ENCODE measurements at places on chromosomes 2 and 18.
A peak's percentile ranks its signal among the peaks of the same experiment; 100 is the strongest.

- DNase-seq = no peak
Observed at GRCh38 chr2:171921970-171922229, 361 bp upstream of the HAT1 start.

DNA sequence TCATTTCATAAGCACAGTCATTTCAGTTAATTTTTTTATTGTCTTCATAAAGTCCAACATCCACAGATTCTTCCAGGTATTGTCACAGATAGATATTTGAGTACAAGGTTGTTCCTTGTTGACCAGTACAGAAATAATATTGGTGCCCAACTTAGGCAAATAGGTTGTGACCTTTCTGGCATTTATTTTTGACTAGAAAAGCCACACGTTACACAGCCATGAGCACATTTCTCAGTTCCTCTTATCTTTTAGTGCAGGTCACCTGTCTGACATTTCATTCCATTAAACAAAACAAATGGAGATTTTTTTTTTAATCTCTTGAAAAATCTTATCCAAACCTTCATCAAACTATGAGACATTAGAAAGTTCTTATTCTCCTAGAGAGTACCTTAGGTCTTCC, 428.8 kb downstream of the ZNF521 start:
- no peak for DNase-seq

- no peak for DNase-seq
Observed at GRCh38 chr2:49255409-49255971, 101.2 kb upstream of the FSHR start.

- DNase-seq = no peak
Observed at GRCh38 chr18:24736662-24737330, 276.4 kb downstream of the HRH4 start.

DNA sequence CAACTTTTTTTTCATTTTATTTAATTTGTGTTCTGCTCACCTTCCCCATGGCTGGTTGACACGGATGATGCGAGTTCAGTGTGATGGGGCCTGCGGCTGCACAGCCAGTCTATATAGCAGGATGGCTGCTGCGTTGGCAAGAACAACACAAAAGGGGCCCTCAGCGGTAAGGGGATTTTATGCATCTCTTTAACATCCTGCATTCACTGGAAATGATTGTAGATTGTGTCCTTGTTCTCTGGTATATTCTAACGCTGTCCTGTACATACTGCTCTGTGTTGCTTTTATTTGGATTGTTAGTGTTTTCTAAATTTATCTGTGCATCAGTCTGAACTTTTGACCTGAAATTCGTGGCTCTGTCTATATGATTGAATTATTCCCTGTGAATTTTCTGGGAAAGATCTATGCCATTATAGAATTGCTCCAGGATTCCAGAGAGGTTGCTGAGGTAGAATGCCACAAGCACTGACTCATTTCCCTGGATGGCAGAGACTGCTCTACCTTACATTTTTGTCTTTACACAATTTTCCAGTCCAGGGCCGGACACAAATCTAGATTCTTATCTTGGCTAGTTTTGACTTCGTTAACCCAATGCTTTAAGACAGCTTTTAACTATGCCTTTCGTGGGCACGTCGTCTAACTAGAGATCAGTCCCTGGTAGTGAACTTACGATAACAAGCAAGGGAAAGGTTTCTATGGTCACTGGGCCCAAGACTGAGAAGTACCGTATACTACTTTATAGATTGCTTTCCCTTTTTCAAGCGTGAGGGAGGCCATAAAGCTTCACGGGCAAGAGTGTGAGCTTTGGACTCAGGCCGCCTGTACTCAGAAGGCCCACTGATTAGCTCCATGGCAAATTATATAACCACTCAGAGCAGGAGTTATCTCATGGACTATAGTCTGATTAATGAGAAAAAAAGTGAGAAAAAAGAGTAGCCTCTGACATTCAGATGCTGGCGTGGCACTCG, at the start of gene CRYGC:
Gene CRYGC, minus strand, starts transcription at position 85 of the 968 bp plus-strand sequence. Its CDS starts 36 bp downstream, at position 49.
- no peak for DNase-seq

- no peak for DNase-seq
Observed at GRCh38 chr2:97644023-97644717, 1.7 kb upstream of the COX5B start.

- no peak for DNase-seq
Observed at GRCh38 chr2:134665727-134666506, 52.9 kb downstream of the TMEM163 start.

- DNase-seq = no peak
Observed at GRCh38 chr18:76621226-76621625, 126.2 kb upstream of the ZNF516 start.

- no peak for DNase-seq
Observed at GRCh38 chr2:203352604-203353255, 24.5 kb downstream of the ABI2 start.

- no peak for DNase-seq
Observed at GRCh38 chr2:28661589-28662001, 90.0 kb upstream of the PPP1CB start.

DNA sequence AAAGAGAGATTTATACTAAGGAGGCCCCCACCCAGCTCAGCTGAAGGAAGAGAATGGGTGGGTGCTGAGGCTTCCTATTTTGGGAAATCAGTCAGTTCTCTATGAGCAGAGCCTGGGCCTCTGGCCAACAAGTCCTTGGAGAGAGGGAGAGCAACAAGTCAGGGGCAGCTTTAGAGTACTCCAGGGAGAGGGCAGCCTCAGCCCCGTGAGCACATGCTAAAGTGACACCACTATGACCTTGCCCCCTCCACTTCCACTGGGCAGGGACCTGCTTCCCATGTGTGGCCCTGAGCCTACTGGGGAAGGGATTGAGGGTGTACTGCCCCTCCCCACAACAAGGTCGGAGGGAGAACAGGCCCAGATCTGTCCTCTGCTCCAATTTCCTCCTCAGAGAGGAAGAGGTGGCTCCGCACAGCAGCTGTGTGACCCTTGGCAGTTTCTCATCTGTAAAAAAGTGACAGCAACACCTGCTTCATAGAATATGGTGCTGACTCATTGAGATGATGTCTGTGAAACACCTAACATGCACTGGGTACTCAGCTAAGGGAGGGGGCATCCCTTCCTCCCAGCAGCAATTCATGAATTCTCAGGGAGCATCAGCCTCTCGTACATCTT, 72.9 kb downstream of the CLHC1 start:
- DNase-seq = no peak

- no peak for DNase-seq
Observed at GRCh38 chr2:175490360-175490791, 308.9 kb upstream of the ATP5MC3 start.

- DNase-seq = no peak
Observed at GRCh38 chr2:159073256-159073655, 104.8 kb downstream of the TANC1 start.

- no peak for DNase-seq
Observed at GRCh38 chr2:112713926-112714325, 6.9 kb upstream of the NT5DC4 start.

GRCh38 chr2:121969166-121969565, 213.7 kb downstream of the TSN start:
- no peak for DNase-seq

DNA sequence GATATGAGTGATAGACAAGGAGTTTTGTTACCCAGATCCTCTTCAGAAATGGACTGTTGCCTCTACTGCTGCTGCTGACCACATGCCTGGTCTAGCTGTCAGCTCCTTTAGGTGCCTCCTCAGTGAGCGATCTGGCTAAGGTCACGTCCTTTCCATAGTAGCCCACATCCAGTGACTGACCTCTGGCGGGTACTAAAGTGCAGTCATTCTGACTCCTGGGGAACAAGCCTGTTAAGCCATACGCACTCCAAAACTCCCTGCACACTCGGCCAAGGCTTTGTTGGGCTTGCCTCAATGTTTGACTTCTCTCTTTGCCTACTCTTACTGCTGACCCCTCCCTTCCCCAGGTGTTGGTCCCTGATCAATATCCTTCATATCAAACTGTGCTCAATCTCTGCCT, 685.2 kb downstream of the IRS1 start:
- DNase-seq = no peak

DNA sequence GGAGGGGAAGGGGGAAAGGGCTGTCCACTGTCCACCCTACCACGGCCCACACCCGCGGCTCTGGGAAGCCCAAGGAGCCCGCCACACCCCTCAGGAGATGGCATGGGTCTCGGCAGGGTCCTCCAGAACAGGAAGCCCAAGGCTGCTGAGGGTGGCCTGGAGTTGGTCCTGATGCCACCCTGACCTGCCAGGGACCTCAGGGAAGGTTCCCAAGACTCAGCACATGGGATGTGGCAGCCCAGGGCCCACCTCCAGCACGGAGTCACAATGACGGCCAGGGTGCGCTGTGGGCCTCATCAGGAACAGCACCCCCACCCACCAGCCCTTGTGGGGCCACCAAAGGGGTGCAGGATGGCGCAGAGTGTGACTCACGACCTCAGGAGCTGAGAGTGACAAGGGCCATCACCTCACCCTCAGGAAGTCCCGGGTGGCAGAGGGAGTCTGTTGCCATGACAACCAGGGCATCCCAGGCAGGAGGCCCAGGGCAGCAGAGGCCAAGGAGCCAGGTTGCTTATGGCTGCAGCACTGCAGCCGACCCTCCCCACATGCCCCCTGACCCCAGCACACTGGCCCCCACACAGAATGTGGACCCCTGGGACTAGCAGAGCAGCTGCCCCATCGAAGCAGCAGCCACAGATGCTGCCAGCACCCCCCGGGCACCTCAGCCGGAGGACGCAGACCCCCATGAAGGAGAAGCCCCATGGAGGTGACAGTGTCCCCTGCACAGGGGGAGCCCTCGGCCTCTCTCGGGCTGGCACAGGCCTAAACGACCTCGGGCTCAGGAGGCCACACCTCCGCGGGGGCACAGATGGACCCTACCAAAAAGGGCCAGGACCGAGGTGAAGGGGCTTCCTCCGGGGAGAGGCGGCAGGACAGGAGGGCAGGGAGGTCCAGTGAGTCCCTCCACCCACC, 34.3 kb downstream of the KIF1A start:
- peak; percentile 5 for DNase-seq

GRCh38 chr2:104337869-104338268, 516.0 kb upstream of the POU3F3 start:
- DNase-seq = no peak

- DNase-seq = peak; percentile 43
Observed at GRCh38 chr2:62309465-62310091, 113.7 kb downstream of the B3GNT2 start.

DNA sequence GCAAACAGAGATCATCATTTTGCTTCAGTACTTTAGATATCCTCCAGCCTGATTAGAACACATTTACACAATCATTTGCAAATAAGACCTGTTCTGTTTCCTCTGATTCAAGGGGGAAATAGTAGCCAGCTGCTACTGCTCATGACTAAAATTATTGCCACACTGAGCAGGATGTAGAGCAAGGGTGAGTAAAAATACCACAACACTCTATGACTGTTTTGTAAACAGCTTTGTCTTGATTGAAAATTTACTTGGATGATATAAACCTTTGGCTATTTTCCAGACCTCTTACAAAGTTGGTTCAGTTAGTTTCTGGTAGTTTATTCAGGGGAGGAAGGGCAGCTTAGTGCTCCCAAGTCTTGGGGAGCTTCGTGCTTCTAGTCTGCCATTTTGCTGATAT, 286.4 kb upstream of the CNTNAP5 start:
- DNase-seq = no peak

- DNase-seq = no peak
Observed at GRCh38 chr2:74646834-74647482, 1.2 kb downstream of the M1AP start.

GRCh38 chr18:77151033-77151771, 18.6 kb upstream of the MBP start:
- DNase-seq = no peak

GRCh38 chr2:152630466-152630865, 86.8 kb downstream of the PRPF40A start:
- DNase-seq = no peak

DNA sequence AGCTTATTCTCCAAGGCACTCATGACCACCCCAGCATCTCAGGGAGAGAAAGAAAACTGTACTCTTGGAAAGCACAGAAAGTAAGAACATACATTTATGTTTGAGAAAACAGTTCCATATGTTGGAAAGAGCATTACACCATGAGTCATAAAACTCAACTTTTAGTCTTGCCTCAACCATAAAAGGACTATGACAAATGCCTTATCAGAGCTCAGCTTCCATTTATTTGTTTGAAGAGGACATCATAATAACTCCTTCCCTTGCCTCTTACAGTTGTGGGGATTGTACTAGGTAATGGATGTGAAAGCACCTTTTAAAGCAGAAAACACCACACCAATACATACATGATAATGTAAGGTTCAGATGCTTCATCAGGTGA, 370.8 kb downstream of the LNPK start:
- no peak for DNase-seq

GRCh38 chr18:36757081-36757480, 71.7 kb downstream of the TPGS2 start:
- no peak for DNase-seq

- DNase-seq = no peak
Observed at GRCh38 chr18:23920054-23920453, 94.5 kb upstream of the TTC39C start.

GRCh38 chr18:42275138-42275535, 320.1 kb downstream of the PIK3C3 start:
- no peak for DNase-seq

DNA sequence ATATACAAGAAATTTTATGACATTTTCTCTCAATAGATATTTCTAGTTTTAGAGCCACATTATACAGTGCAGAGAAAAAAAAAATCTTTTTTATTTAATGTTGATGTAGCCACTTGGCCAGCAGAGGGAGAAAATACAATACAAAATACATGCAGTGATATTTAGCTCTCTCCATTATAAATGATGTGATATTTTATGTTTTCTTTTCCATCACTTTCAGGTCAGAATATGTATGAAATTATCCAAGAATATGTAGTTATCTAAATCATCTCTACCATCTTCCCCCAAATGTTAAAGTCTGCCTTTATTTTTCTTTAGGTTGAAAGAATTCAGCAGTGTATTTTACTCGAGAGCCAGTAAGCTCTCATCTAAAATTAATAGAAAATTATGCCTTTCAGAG, 533.6 kb upstream of the FSHR start:
- no peak for DNase-seq

- DNase-seq = no peak
Observed at GRCh38 chr2:9675415-9676351, 44.9 kb upstream of the YWHAQ start.

- DNase-seq = no peak
Observed at GRCh38 chr2:210461401-210461800, 15.2 kb downstream of the LANCL1 start.

DNA sequence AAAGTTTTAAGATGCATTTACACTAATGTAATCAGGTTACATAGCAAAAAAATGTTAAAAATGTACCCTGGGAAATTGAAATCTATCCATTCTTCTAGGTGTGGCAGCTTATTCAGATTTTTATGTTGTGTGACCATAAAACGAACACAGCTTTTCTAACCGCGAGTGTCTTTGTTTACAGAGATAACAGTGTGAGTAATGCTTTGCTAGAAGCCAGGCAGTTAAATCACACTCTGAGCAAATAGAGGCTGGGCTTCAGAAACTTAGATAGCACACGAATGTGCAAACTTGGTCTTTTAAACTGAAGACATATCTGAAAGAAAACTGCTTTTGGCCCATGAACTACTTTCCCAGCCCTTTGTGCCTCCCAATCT, 116.1 kb downstream of the SPTBN1 start:
- DNase-seq = no peak

DNA sequence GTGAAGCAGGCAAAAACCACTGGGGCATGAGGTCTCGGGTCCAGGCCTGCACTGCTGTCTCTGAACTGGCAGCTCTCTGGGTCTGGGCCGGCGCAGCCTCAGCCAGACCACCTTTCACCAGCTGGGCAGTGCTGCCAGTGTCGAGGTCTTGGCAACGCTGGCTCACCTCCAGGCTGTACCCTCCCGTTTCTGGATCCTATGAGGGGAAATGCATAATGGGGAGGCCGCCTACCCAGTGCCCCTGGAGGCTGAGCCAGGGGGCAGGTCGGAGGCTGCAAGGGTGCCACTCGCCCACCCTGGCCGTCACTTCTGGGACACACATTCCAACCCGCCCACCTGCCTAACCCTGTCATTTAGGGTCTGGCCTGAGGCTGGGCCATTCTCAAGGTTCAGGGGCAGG, 24.6 kb downstream of the KIF1A start:
- DNase-seq = no peak

Measured in stimulated activated CD8-positive, alpha-beta memory T cell treated with anti-CD3 and anti-CD28 coated beads, Interleukin-7, amount 100 ng/mL, for 48 hours (primary cell).